ENCODE measurements at places on chromosomes 11 and 22. TPM values are rescaled to one million over a fixed set of nuclear protein-coding genes. Genes with fewer than 3 reads are reported as not detected.
A peak's percentile ranks its signal among the peaks of the same experiment; 100 is the strongest.

BCO2 gene
- 35.7 TPM for total RNA-seq

TYR gene
- not detected for total RNA-seq

KRTAP5-8 gene
- not detected for total RNA-seq

C11orf91 gene
- not detected for total RNA-seq

RBMXL2 gene
- total RNA-seq = 0.06 TPM

DNA sequence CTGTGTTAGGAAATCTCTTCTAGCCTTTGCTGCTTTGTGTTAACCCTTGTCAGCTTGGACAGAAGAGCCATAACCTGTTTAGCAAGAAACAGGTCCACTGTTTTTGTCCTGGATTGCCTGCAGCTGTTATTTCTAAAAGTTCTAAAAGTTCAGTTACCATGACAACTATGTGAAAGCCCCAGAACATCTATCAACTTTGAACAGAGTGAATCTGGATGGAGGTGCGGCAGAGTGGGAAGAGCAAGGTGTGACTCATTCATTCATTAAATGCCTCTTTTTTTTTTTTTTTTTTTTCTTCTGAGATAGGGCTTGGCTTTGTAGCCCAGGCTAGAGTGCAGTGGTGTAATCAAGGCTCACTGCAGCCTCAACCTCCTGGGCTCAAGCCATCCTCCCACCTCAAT is 50.5 kb downstream of the RBX1 start:
- H3K4me3 ChIP-seq = no peak overlapping the region
- H3K27ac ChIP-seq = no peak overlapping the region
- no peaks in the 10 kb centered on the region for H3K36me3 ChIP-seq
- no peaks in the 10 kb centered on the region for H3K4me1 ChIP-seq
- no peaks in the 10 kb centered on the region for H3K27me3 ChIP-seq

DNA sequence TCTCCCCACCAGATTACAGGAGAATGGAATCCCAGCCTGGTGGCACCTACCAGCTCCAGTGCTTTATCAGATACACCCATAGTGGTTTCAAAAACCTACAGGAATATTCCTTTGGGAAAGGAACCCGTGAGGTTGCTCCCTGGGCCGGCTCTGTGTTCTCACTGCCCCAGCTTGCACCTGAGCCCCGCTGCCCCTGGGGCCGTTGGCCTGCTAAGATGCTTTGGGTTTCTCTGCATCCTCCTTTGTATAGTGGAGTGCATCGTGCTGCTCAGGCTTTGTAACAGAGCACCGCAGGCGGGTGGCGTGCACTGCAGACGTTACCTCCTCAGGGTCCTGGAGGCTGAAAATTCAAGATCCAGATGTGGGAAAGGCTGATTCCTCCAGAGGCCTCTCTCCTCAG is 414.1 kb downstream of the BRD1 start:
- no peak overlapping the region for H3K27ac ChIP-seq
- no peaks in the 10 kb centered on the region for H3K27me3 ChIP-seq
- no peak for DNase-seq
- no peaks in the 10 kb centered on the region for H3K4me1 ChIP-seq

- no peaks in the 10 kb centered on the region for H3K4me1 ChIP-seq
- no peaks in the 10 kb centered on the region for H3K27me3 ChIP-seq
- peaks cover 5% of the 10 kb centered on the region for H3K36me3 ChIP-seq
- DNase-seq = no peak
- H3K27ac ChIP-seq = no peak overlapping the region
Measured at GRCh38 chr11:59180907-59181306, 9.0 kb downstream of the DTX4 start.

- H3K36me3 ChIP-seq = no peaks in the 10 kb centered on the region
- no peak for DNase-seq
Measured at GRCh38 chr11:15144347-15144746, 29.6 kb downstream of the INSC start.

DNA sequence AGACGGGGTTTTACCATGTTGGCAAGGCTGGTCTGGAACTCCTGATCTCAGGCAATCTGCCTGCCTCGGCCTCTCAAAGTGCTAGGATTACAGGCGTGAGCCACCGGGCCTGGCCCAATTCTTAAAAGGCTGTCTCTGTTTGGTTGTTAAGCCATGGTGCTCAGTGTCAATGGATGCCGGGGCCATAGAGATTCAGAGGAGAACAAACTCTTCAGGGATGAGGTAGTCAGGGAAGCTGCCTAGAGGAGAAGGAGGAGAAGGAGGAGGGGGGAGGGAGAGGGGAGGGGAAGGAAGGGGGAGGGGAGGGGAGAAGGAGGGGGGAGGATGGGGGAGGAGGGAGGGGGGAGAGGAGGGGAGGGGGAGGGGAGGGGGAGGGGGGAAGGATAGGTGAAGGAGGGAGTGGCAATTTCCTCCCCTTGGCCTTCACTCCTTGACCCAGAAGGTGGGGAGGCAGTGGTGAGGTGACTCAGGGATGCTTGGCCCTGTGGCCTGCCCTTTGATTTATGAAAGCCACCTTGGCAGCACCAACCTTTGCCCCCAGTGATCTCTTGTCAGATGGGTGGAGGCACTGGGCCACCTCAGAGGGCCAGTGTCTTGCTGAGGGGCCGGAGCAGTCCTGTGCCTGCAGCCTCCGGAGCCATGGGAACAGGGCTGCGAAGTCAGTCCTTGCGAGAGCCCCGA is at the start of gene C11orf86:
Gene C11orf86, plus strand, starts transcription at position 581 of the 681 bp plus-strand sequence. Its CDS starts 59 bp downstream, at position 640.
- H3K27me3 ChIP-seq = no peaks in the 10 kb centered on the region
- peaks cover 9% of the 10 kb centered on the region for H3K4me1 ChIP-seq
- no peak within 1 kb of the TSS for H3K4me3 ChIP-seq
- peak within 1 kb of the TSS; percentile 38 for H3K27ac ChIP-seq
- no peak for DNase-seq

- no peaks in the 10 kb centered on the region for H3K36me3 ChIP-seq
- DNase-seq = no peak
- H3K4me3 ChIP-seq = no peak overlapping the region
- H3K27me3 ChIP-seq = no peaks in the 10 kb centered on the region
- no peak overlapping the region for H3K27ac ChIP-seq
Measured at GRCh38 chr11:69533296-69534165, 52.1 kb downstream of the LINC01488 start.

- peak overlapping the region; percentile 93 for H3K4me3 ChIP-seq
- DNase-seq = no peak
- no peaks in the 10 kb centered on the region for H3K27me3 ChIP-seq
- H3K36me3 ChIP-seq = no peaks in the 10 kb centered on the region
Measured at GRCh38 chr11:46701078-46701654, 335 bp downstream of the ZNF408 start.
